IPS DF 6.9 (cell line): ENCODE measurements at places on chromosomes 4 and X.
A peak's percentile ranks its signal among the peaks of the same experiment; 100 is the strongest.

GRCh38 chr4:152579107-152579764 lies 43.3 kb upstream of the FBXW7 start:
- no peak overlapping the region for H3K4me3 ChIP-seq
- H3K27ac ChIP-seq, result no peak overlapping the region
- no peak for DNase-seq
- H3K36me3 ChIP-seq, result no peaks in the 10 kb centered on the region

DNA sequence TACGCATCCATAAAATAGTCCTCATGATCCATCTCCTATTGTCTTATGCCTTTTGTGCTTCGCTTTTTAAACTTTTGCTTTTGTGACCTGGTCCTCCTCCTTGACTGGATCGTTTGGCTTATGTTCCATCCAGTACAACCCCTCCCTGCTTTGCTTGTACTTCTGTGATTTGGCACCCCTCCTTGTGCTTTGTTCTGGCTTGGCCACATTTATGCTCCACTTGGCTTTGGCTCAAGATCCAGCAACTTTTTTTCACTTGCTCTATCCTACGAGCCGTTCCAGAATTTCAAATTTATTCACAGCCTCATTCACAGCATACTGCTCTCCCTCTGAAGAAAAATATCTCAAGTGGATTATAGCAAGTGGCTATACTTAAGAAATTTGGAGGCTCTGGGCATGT lies 28.0 kb upstream of the GLRA2 start:
- no peak for DNase-seq
- no peak overlapping the region for H3K27ac ChIP-seq
- H3K4me1 ChIP-seq, result no peaks in the 10 kb centered on the region
- no peak overlapping the region for H3K4me3 ChIP-seq

- H3K36me3 ChIP-seq, result no peaks in the 10 kb centered on the region
- H3K4me1 ChIP-seq, result no peaks in the 10 kb centered on the region
- no peaks in the 10 kb centered on the region for H3K27me3 ChIP-seq
- H3K27ac ChIP-seq, result no peak overlapping the region
- H3K4me3 ChIP-seq, result no peak overlapping the region
Observed at GRCh38 chrX:27680726-27681125, 90.6 kb downstream of the DCAF8L2 start.

DNA sequence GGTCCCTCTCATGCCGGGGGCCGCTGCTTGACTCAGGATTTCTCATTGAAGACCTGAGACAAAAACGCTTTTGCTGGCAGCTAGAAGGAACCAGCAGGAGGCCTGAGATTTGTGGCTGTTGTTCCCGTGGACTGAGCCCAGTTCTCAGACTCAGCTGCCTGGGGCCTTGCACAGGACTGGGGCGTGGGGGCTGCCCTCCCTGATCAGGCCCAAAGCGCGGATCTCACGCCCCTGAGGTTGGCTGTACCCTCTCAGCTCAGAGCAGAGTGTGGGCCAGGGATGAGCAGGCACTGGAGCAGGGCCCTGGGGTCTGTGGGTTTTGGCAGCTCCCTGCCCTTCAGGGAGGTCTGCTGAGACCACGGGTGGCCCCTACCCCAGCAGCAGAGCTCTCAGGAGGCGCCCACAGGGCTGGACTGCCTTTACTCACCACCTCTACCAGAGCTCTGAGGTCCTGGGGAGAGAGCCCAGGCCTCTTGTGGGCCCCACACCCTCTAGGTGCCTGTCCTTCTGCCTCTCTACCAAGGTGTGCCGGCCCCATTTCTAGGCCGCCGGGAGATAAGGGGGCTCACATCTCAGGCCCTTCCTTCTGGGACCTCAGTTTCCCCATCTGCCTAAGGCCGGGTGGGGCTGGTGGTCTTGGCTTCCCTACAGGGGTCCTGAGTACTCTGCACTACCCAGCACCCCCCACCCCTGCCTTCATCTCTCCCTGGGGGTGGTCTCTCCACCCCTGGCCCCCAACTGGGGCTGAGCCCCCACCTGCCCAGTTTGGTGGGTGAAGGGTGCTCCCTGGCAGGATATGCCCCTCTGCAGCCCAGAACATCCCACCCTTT lies 5.6 kb downstream of the MSANTD1 start:
- no peak for DNase-seq
- no peaks in the 10 kb centered on the region for H3K27me3 ChIP-seq
- no peak overlapping the region for H3K27ac ChIP-seq
- H3K4me1 ChIP-seq, result peaks cover 2% of the 10 kb centered on the region

GRCh38 chr4:6695660-6696610 lies 2.3 kb downstream of the S100P start:
- no peak overlapping the region for H3K4me3 ChIP-seq
- DNase-seq, result no peak
- H3K4me1 ChIP-seq, result peaks cover 2% of the 10 kb centered on the region
- H3K27ac ChIP-seq, result no peak overlapping the region
- no peaks in the 10 kb centered on the region; the same call in 1 of the 2 replicates for H3K27me3 ChIP-seq
- H3K36me3 ChIP-seq, result no peaks in the 10 kb centered on the region

DNA sequence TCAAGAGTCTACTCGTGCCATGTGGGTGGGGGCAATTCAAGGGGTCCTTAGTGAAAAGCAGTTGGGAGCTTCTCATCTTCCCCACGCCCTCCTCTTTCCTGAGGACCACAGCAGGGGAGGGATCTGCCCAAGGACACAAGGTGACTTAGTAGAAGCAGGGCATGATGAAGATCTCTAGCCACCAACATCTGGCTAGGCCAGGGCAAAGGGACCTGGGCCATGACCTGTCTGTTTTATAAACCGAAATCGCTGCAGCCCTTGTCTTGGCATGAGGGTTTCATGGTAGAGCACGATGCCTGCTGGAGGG lies 5.1 kb downstream of the G6PD start:
- no peak for DNase-seq
- peaks cover 9% of the 10 kb centered on the region; the same call in 1 of the 2 replicates for H3K36me3 ChIP-seq
- H3K27me3 ChIP-seq, result no peaks in the 10 kb centered on the region

DNA sequence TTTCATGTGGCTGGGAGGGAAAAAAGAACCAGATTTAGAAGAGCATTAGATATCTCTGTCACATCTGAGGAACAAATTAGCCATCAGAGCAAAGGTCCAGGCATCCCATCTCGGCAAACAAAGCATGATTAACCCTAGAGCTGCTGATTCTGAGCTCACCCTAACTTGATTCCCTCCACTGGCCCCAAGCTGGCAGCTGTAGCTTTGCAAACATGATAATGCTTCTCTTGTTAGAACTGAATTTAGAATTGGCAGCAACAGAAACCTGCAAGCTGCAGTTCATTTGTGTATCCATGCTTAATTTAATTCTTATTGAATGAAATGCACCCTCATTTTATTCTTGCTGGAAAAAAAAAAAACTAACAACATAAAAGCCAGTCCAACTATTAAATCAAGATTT lies 289.2 kb downstream of the IL1RAPL1 start:
- no peak overlapping the region for H3K4me3 ChIP-seq
- no peaks in the 10 kb centered on the region for H3K4me1 ChIP-seq
- DNase-seq, result no peak

DNA sequence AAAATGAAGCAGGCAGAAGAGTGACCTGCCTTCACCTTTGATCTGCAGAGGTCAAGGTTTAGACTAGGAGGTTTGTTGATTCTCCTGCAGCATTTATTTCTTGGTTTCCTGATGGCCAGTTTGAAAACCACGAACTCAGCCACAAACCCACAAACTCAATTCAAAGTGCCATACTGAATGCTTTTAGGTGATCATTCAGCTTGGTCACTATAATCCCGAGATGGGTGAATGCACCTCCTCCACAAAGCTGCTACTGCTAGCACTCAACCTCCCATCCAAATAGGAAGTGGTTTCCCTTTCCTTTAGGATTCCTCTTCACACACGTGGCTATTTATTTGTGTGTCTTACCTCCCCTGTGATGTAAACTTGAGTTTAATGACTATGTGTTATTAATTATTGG lies 225.2 kb downstream of the MID1 start:
- no peak overlapping the region for H3K27ac ChIP-seq
- no peak overlapping the region for H3K4me3 ChIP-seq
- H3K27me3 ChIP-seq, result no peaks in the 10 kb centered on the region

GRCh38 chr4:147731580-147732517 lies at the start of gene ARHGAP10:
TSS of gene ARHGAP10 (plus strand) at chr4:147732088. CDS start at chr4:147732302, 214 bp downstream.
- H3K27ac ChIP-seq, result no peak within 1 kb of the TSS
- H3K36me3 ChIP-seq, result no peaks in the 10 kb centered on the region
- no peak for DNase-seq
- H3K4me3 ChIP-seq, result peak within 1 kb of the TSS; percentile 86
- H3K27me3 ChIP-seq, result peaks cover 9% of the 10 kb centered on the region; the same call in 1 of the 2 replicates
- peaks cover 3% of the 10 kb centered on the region; the same call in 1 of the 2 replicates for H3K4me1 ChIP-seq

- H3K36me3 ChIP-seq, result peaks cover 32% of the 10 kb centered on the region; the same call in 1 of the 2 replicates
- H3K27ac ChIP-seq, result no peak overlapping the region
- no peaks in the 10 kb centered on the region for H3K4me1 ChIP-seq
- no peak overlapping the region for H3K4me3 ChIP-seq
- H3K27me3 ChIP-seq, result no peaks in the 10 kb centered on the region
Observed at GRCh38 chrX:70494441-70494840, 49.8 kb downstream of the DLG3 start.

GRCh38 chr4:77881460-77882295 lies 19.0 kb downstream of the MRPL1 start:
- H3K27ac ChIP-seq, result no peak overlapping the region
- H3K4me1 ChIP-seq, result 0 out of 2 replicates have a peak, but pooled peaks cover 3% of the 10 kb centered on the region
- no peaks in the 10 kb centered on the region for H3K36me3 ChIP-seq

DNA sequence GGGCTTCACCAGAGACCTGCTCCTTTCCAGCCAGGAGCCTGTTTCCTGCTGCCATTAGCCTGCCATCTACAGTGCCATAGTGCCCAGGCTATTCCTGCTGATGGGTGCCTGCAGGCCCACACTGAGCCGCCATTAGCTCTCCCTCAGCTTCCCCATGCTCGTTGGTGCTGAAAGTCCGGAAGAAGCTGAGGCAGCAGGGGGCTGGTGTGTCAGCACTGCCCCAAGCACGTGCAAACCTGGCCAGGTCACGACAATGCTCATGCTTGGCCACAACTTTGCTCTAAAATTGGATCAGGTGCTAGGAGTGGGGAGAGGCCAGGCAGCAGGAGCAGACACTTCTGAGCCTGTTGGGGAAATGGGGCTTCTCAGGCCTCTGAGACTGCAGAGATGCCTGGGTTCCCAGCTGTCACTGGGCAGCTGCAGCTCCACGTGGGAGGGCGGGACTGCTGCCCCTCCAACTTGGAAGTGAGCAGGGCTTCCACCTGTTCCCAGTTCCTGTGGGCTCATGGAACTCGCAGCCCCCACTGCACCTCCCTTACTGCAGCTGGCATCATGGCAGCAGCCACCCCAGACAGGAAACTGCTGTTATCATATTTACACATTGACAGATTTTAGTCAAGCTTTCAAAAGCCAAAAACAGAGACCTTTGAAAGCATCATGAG lies 913.9 kb downstream of the FSTL5 start:
- H3K27ac ChIP-seq, result no peak overlapping the region
- DNase-seq, result no peak
- H3K27me3 ChIP-seq, result no peaks in the 10 kb centered on the region
- H3K36me3 ChIP-seq, result no peaks in the 10 kb centered on the region
- no peaks in the 10 kb centered on the region for H3K4me1 ChIP-seq

DNA sequence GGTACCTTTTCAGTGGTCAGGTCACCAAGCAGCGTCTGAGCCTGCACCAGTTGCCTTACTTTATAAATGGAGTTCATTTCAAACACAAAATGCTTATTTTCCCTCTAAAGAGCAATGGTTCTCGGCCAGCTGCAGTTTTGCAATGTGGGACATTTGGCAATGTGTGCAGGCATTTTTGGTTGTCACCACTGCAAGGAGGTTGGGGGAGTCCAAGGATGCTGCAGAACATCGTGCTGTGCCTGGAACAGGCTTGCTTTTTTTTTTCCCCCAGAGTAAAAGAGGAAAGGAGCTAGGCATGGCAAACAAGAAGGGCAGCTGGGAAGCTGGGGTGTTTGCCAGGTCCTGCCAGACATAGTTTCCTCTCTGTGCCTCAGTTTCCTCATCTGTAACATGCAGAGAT lies 115.6 kb downstream of the GPR143 start:
- no peaks in the 10 kb centered on the region for H3K27me3 ChIP-seq
- no peaks in the 10 kb centered on the region for H3K4me1 ChIP-seq
- H3K27ac ChIP-seq, result no peak overlapping the region
- no peaks in the 10 kb centered on the region for H3K36me3 ChIP-seq

GRCh38 chrX:71543316-71543715 lies 10.4 kb downstream of the OGT start:
- no peak overlapping the region for H3K4me3 ChIP-seq
- H3K4me1 ChIP-seq, result no peaks in the 10 kb centered on the region
- DNase-seq, result no peak

DNA sequence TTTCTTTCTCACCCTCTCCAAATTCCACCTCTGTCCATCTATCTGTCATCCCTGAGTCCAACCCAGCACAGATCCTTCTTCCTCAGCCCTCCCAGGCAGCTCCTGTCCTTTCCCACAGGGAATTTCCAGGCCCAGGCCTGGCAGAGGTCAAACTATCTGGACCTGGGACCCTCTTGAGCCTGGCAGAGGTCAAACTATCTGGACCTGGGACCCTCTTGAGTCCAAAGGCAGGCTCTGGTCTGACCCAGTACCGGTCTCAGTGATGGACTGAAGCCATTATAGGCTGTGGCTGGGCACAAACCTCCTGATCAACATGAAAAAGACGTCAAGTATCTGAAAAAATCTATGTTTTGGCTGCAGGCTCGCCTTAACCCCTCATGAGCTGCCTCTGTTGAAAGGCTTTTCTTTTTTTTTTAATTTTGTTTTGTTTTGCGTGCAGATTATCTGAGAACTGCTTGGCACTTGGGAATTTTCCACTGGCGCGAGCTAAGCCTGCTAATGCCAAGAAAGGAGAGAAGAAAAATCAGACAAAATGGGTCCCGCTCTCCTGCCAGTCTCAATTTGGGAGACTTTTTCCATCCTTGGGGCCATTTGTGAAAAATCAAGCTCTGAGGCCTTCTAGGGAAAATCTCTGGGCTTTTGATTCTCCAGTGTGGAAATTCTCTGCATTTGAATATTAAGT lies 31.2 kb downstream of the MSX1 start:
- H3K36me3 ChIP-seq, result no peaks in the 10 kb centered on the region
- 0 out of 2 replicates have a peak, but pooled peaks cover 2% of the 10 kb centered on the region for H3K27me3 ChIP-seq

DNA sequence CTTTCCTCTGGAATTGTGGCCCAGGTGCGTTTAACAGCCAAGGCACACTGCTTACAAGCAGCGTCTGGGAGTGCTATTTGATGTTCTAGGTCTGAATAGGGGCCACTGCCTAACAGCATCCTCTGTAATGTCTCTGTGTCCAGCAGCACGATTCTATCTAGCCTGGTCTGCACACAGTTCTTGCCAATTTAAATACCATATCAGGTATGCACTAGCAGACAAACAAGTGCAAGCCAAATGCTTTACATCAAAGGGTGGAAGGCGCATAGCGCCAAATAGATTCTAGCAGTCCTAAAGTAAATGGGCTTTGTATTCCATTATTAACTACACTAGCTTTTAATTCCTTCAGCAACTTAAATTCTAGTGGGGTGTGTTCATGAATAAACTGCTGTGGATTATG lies 15.8 kb upstream of the UGDH start:
- H3K27ac ChIP-seq, result no peak overlapping the region
- H3K36me3 ChIP-seq, result no peaks in the 10 kb centered on the region
- no peak for DNase-seq
- H3K27me3 ChIP-seq, result no peaks in the 10 kb centered on the region
- H3K4me1 ChIP-seq, result no peaks in the 10 kb centered on the region; the same call in 1 of the 2 replicates

- no peaks in the 10 kb centered on the region for H3K27me3 ChIP-seq
- no peak overlapping the region for H3K27ac ChIP-seq
- no peak for DNase-seq
- H3K4me1 ChIP-seq, result peaks cover 1% of the 10 kb centered on the region
- no peak overlapping the region for H3K4me3 ChIP-seq
- H3K36me3 ChIP-seq, result no peaks in the 10 kb centered on the region
Observed at GRCh38 chrX:112668476-112669409, 11.0 kb downstream of the LHFPL1 start.

- H3K4me1 ChIP-seq, result no peaks in the 10 kb centered on the region
- H3K36me3 ChIP-seq, result no peaks in the 10 kb centered on the region
- no peak overlapping the region for H3K27ac ChIP-seq
- no peaks in the 10 kb centered on the region for H3K27me3 ChIP-seq
- H3K4me3 ChIP-seq, result no peak overlapping the region
- DNase-seq, result no peak
Observed at GRCh38 chr4:105280338-105281123, 133.9 kb downstream of the TET2 start.
